GM12864 (cell line): ENCODE measurements at places on chromosomes 12 and 14.

DNA sequence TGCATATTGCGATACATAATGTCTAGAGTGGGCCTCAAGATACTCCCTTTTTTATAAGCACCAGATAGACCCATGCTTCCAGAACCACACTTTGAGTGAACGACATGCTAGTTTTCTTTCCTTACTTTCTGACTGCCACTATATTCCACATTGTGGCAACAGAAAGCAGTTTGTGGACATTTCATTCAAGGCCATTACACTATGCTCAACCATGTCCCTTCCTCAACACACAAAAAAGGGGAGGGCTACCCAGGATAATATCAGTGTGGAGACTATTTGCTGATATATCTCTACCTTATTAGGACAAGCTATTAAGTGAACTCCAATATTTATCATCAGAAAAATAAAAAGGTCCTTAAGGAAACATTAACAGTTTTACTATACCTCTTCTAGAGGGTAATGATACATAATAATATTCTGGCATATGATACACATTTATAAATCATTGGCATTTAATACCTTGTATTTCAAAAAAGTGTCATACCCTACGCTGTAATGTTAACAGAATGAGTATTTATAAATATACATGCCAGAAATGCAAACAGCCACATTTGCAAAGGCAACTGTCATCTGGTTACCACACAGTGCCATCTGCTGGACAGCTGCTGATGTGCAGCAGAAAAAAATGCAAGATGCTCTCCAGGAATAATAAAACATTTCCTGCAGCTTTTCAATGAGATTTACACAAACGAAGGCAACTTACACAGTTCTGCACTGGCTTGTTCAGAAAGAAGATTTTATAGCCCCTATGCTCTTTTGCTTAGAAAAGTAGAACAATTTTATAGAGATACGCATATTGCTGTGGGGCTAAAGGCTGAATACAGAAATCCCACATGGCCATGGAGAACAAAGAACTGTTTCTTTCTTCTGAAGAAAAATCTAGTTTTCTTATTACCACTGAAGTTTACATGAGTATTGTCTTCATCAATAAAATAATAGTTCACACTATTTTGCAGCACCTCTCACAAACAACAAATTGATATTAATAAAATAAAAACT, 182.2 kb upstream of the GRIP1 start:
- DNase-seq, result peak; percentile 15

GRCh38 chr12:26848156-26848825, 15.3 kb upstream of the ITPR2 start:
- no peak for DNase-seq

- DNase-seq, result no peak
These were observed 182.4 kb downstream of the ASCL1 start for GRCh38 chr12:103139876-103140275.

DNA sequence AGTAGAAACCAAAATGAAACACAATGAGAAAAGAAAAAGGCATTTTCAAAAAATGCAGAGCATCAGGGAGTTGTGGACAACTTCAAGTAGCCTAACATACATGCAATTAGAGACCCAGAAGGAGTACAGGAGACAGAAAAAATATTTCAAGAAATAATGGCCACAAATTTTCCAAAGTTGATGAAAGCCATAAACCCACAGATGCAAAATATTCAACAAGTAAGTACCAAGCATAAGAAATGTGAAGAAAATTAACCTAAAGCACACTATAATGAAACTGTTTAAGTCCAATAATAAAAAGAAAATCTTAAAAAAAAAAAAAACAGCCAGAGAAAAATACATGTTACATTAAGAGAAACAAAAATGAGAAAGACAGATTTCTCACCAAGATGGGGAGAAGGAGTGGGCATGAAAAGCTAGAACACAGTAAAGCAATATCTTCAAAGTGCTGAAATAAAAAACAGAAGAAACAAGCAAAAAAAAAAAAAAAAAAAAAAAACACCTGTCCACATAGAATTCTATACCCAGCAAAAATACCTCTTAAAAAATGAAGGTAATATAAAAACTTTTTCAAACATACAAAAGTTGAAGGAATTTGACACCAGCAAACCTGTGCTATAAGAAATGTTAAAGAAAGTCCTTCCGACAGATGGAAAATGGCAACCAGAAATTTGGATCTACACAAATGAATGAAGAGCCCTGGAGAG, 77.1 kb downstream of the PRKAB1 start:
- DNase-seq, result no peak

- DNase-seq, result no peak
These were observed 22.5 kb downstream of the EML1 start for GRCh38 chr14:99815696-99816095.

- DNase-seq, result no peak
These were observed 306.9 kb downstream of the BCL11B start for GRCh38 chr14:98965076-98965475.

- DNase-seq, result no peak
These were observed 32.6 kb upstream of the ESRRB start for GRCh38 chr14:76343386-76343785.

DNA sequence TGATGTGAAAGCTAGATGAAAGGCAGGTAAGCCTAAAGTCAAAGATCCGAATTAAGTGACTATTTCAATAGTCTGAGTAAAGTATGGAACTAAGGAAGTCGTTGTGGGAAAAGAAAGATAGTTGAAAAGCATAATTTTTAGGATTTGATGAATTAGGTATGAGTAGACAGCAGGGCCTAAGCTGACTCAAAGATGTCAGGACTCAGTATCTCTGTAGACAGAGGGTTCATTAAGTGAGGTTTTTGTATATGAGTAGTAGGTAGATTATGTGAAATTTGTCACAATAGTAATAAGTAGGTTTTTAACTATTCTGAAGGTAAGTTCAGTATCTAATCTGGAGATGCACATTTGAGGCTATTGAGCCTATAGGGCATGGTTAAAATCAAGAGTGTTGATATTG, 196.4 kb downstream of the RASSF9 start:
- DNase-seq, result no peak

- DNase-seq, result no peak
These were observed 2.3 kb upstream of the PSME1 start for GRCh38 chr14:24133735-24134134.

- no peak for DNase-seq
These were observed 189.5 kb upstream of the PLEKHG7 start for GRCh38 chr12:92513231-92513730.

DNA sequence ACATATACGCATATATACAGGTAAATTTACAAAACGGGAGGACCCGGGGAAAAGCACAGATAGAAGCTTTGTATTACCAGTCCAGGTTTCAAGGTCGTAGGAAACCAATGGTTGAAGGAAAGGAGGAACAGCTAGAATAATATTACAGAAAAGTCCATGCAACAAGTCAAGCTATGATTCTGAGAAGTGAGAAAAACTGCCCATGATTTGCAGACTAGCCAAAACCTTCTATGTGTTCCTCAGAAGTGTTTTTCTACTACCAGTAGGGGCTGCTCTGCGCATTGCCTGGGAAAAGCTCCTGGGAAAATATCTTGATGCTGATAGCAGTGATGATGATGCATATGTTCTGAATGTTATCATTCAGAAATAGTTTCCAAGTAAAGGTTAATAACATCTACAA, 2.2 kb downstream of the PDZRN4 start:
- DNase-seq, result no peak

- DNase-seq, result no peak
These were observed 33.6 kb upstream of the CRY1 start for GRCh38 chr12:107126796-107127481.

DNA sequence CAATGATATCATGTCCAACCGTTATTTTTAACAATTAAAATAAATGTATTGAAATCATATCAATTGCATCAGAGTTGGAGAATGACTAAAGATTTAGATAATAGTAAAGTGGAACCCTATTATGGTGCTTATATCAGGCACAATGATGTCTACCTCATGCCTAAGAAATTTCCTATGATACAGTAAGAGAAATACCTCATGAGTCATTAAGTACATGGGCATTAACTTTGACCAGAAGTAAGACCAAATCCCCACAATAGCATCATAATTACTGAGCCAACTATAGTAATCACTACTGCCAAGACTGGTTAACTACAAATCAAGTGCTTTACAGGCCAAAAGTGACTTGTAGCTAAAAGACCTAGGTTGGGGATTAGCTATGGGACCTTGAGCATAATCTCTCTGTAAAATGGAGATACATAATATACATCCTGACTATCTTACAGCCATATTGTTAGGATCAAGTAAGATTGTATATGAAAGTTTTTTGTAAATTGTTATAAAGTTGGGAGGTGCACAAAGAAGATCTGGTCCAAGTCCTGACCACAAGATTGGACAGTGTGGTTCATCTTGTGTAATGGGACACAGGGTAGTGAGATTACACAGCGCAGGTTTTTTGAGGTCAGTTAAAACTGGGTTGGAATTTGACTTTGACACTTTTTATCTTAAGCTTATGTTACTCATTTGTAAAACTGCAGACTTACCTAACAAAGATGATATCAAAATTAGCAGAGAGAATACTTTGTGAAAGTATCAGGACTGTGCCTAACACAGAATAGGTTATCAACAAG, 60.5 kb downstream of the ERGIC2 start:
- DNase-seq, result no peak

GRCh38 chr14:51547260-51547659, 104.5 kb upstream of the FRMD6 start:
- no peak for DNase-seq

DNA sequence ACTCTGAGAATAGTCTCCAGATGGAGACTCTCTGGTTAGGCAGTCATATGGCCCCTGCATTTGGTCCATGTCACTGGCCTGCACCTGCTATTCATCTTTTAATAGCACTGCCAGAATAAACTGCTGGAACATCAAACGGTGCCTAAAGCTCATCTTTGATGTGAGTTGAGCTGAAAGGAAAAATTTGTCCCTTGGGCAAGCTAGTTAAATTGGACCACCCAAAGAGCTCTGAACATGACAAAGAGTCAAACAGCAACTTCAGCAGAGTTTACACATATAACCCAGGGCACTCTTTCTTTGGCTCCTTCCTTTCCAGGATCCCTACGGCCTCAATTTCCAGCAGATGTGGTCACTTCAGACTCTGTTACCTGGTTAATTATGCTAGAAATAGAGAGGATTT, 269.9 kb downstream of the RPL10L start:
- no peak for DNase-seq

DNA sequence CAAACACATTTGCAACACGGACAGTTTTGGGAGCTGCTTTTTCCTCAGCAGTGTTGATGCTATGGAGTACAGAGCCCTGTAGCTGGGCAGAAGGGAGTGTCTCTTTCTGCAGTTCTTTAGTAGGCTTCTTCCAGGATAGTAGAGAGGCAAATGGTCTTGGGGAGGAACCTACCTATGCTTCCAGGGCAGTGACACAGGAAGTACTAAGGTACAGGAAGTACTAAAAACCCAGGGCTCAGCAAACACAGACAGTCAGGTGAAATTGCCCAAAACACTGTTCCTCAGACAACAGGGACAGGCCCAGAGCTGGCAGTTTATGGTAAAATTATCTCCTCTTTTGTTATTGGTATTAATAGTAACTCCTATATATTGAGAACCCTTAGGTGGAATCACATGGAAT, 217.6 kb downstream of the TTC8 start:
- DNase-seq, result no peak

DNA sequence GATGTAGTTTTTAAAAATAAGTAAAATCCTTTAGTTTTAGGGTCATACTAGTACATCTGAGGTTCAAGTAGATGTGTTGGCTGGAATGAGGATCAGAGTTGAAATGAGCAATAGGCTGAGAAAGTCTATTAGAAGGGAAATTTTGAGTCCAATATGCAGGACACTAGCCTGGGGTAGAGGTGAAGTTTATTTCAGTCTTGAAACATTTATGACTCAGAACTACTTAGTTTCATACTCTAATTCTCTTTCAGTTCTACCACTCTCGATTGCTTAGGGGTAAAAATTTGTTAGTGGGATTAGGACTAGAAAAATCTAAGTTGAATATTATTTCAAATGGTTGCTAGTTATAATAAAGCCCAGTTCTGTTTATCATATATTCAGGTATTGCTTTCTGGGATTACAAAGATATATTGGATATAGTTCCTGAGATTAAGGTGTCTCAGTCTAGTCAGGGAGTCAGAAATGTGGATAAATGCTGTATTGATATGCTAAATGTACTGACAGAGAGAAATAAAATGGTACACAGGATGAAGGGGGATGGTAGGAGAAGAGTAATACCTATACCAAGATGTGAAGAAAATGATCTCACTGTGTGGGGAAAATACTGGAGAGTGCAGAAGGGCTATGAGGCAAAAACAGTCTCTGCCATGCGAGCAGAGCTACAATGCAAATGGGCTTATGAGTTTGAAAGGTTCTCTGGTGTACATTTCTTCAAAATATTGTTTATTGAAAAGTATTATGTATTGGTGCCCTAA, 395.8 kb upstream of the FBXO33 start:
- DNase-seq, result peak; percentile 5

DNA sequence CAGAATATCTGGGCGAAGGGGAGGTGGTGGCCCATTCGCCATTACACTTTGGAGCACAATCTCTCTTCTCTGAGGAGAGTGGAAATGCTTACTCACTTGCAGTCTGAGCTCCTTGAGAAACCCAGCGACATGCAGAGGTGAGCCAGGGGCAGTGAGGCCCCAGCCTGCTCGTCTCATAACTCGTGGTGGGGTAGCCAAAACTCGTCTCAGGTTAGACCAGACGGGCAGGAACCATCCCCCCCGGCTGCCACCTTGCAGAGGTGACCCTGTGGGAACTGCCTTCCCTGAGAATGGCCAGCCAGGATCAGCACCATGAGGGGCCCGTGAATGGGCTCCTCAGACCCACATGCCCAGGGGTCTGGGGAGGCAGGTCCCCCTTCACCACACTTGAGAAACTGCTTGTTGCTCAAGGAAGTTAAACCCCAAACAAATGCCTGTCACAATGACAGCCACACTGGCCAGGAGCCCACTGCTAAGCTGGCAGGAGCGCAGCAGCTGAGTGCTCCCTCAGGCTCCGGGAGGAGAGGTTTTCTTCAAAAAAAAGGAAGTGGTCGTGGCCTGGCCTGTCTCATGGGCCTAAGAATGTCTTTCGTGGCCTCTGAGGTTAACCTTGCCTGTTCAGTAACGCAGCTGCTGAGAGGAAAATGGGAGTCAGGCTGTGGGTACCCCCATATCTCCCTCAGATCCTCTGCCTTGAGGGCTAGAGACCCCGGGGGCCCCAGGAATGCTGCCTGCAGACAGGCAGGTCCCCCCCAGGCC, 9.2 kb upstream of the ALDH2 start:
- no peak for DNase-seq

DNA sequence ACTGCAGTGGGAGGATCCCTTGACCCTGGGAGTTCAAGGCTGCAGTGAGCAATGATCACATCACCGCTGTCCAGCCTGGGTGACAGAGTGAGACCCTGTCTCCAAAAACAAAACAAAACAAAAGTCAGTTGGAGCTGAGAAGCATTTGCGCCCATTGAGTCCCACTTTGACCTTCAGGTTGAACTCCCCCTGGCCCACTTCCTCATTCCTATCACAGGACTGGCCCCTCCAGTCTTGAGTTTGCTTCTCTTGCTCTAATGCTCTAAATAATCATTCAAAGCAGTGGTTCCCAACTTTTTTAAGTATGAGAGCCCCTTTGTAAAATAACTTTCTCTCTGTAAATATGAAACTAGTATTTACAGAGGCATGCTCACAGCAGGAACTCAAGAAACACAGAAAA, 28.0 kb upstream of the GSC start:
- no peak for DNase-seq

- no peak for DNase-seq
These were observed 4.6 kb downstream of the NUDT14 start for GRCh38 chr14:105176513-105176912.

- DNase-seq, result no peak
These were observed 34.1 kb downstream of the DIO3 start for GRCh38 chr14:101595349-101595748.
